NCI-H748 treated with DMSO at 0.1 percent for 48 hours (cell line): ENCODE measurements at places on chromosomes 11 and 22.

GRCh38 chr22:36860821-36861659 lies at the start of gene NCF4:
NCF4 (plus strand) TSS chr22:36861006; CDS start chr22:36861172, 166 bp downstream.
- DNase-seq, result no peak

GRCh38 chr22:32380991-32381390 lies 23.3 kb downstream of the RFPL3 start:
- no peak for DNase-seq

DNA sequence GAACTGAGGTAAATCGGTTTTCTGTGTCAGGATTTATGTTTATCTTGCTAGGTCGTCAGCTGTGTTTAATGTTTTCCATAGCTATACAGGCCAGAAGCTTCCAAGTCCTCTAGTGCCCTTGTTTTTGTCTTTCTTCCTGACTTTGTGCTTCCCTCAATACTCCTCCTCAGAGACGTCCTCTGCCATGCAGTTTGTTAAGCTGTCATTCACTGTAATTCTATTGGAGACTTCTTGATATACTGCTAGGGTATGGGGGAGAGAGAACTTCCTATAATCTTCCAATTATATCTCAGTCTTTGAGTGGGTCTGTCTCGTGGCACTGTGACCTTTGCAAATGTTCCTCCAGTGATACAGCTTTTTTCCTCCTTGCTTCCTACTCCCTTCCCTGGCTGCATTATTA lies 327.3 kb upstream of the ANO5 start:
- no peak for DNase-seq

GRCh38 chr11:92316106-92316809 lies 91.6 kb downstream of the FAT3 start:
- DNase-seq, result no peak

DNA sequence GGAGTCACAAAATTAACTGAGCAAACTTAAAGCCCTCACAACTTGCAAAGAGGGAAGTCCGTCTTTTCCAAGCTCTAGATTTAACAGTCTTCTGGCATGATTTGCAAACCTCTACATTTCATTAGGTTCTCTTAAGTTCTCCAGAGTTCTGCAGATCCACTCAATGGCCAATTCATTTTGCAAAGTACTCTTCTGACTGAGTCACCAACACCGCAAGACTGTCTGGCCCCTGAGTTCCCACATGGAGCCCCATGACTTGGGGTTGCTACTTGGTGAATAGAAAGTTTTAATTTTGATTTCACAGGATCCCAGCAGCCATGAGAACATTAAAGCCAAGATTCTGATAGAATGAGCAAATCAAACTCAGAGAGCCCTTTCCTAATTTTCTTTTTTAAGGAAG lies 134.5 kb downstream of the PLEKHA7 start:
- no peak for DNase-seq

GRCh38 chr22:48779661-48780596 lies 1047.7 kb downstream of the BRD1 start:
- DNase-seq, result no peak

GRCh38 chr22:40635940-40636379 lies 559 bp downstream of the MRTFA start:
- DNase-seq, result no peak

DNA sequence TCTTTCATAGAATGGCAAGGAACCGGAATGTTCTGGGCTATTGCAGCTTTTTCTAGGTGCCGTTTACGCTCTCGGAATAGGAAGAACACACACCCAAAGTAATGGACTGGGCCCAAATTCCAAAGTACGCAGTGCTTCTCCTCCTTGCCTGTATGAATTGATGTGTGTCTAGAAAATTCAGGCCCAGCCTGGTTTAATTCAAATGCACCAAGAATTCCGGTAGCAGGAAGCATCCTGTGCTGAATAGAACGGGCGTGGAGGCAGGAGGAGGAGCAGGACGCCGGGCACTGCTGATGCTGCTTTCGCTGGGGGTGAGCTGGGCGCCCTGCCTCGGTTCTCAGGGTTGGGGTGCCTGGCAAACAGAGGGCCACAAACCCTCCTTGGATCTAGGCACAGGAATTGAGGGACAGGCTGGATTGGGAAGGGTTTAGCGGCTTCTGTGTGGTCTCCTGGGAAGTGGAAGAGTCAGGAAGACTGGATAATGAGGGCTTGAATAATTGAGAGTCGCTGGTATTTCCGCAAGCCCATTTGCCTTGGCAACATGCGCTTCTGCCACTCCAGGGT lies 2.0 kb downstream of the PARVB start:
- DNase-seq, result no peak

DNA sequence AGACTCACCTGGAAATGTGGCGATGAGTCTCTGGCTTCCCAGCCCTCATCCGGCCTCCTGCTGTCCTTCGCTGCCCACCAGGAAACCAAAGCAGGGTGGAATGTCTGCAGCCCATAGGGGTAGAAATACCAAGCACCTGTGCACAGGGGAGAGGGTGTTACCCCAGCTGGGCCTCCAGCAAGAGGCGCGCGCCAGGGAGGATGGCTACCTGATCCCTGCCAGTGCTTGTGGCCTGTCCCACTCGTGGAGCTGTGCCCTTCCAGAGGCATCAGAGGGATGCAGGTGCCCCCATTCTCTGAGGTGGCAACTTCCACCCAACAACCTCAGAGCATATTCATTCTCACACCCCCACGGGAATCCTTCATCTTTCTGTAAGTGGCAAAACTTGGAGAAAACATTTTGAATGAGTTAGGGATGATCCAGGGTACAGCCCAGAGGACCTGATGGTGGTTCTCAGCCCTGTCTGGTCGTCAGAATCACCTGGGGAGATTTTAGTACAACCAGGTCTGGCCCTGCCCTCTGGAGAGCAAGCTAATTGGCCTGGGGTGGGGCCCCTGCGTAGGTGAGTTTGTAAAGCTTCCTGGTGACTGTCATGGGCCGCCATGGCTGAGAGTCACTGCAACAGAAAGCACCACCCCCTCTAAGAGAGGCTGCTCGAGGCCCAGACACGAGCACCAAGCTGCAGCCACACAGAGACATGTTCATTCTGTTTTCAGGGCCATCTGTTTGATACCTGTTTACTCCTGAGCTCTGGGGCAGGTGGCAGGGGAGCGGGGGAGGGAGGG lies 9.9 kb downstream of the SUN2 start:
- no peak for DNase-seq

- DNase-seq, result no peak
Measured at GRCh38 chr11:112410325-112410724, 149.7 kb upstream of the PLET1 start.

GRCh38 chr11:21640491-21640890 lies 552.4 kb upstream of the ANO5 start:
- DNase-seq, result no peak

GRCh38 chr11:125350206-125351032 lies 145.6 kb downstream of the FEZ1 start:
- no peak for DNase-seq

DNA sequence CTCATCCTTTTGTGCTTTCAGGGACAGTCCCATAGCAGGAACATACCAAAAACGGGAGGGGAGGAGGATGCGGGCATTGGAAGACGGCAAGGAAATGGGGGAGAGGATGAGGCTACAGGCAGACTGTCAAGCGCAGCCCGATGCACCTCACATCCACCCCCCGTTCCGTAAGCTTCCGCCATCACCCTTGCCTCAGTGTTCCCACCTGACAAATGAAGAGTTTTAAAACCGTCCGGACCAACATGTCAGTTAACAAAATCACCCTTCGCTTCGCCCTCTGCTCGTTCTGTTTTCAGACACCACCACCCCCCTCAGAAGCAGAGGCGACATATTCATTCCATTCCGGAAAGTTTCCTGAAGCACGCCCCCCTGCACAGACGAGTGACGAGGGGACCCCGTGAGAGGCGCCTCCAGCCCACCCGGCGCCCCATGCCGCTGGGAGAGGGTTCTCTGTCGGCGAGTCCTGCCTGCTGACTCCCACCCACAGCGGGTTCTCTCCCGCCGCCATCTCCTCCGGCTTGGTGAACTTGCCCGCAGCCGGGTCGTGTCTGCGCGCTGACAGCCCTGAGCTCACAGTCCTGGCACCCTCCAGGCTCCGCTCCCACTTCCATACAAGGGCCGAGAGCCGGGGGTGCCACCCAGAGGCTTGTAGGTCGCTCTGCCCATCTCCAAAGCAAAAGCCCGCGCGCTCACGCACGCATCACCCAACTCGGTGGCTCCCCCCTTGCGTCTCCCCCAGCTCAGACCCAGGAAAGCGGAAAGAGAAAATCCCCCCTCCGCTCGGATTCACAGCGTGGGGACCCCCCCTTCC lies 1.5 kb downstream of the IGSF9B start:
- DNase-seq, result no peak

DNA sequence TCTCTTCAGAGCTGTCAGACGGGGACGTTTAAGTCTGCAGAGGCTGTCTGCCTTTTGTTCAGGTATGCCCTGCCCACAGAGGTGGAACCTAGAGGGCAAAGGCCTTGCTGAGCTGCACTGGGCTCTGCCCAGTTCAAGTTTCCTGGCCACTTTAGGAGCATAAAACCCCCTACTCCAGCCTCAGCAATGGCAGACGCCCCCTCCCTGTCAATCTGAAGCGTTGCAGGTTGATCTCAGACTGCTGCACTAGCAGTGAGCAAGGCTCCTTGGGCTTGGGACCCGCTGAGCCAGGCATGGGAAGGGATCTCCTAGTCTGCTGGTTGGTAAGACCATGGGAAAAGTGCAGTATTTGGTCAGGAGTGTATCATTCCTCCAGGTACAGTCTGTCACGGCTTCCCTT lies 66.6 kb upstream of the TP53I11 start:
- DNase-seq, result no peak

- no peak for DNase-seq
Measured at GRCh38 chr11:119616586-119617339, 112.2 kb downstream of the NECTIN1 start.

- DNase-seq, result no peak
Measured at GRCh38 chr11:67633758-67634365, 4.1 kb upstream of the NUDT8 start.

- DNase-seq, result peak; percentile 45
Measured at GRCh38 chr11:18650859-18651557, 16.9 kb upstream of the SPTY2D1 start.

DNA sequence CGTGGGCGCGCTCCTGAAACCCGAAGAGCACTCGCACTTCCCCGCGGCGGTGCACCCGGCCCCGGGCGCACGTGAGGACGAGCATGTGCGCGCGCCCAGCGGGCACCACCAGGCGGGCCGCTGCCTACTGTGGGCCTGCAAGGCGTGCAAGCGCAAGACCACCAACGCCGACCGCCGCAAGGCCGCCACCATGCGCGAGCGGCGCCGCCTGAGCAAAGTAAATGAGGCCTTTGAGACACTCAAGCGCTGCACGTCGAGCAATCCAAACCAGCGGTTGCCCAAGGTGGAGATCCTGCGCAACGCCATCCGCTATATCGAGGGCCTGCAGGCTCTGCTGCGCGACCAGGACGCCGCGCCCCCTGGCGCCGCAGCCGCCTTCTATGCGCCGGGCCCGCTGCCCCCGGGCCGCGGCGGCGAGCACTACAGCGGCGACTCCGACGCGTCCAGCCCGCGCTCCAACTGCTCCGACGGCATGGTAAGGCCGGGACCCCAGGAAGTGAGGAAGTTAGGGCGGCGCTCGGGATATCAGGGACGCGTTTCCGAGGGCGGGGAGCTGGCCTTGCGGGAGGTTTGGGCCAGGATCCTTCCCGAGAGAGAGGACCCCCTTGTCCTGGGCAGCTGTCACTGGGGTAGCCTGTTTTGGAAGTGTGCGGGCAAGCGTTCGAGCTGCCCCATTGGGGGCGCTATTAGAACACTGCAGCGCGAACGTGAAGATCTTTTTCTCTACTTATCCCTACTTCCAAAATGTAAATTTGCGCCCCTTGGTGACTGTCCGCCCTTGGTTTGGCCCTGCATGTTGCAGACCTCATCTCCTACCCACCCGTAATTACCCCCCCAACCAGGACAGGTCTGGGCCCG lies 796 bp downstream of the MYOD1 start:
- no peak for DNase-seq

- DNase-seq, result no peak
Measured at GRCh38 chr11:115084231-115084630, 405.9 kb downstream of the NXPE2 start.

DNA sequence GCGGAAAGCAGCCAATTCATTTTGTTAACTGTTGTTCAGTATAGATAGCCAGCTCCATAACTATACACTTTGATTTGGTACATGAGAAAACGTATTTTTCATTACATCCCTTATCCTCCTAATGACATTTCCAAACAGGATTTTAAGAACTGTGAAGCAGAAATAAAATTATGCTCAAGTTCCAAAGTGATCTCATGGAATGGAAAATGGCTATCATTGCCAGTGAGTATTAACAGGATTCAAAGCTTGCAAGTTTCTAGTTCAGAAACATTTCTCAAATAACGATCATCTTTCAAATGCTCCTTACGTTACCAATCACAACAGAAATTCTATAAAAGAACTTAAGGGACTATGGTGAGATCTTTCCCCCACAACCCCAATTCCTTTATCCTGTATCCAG lies 53.7 kb downstream of the CADM1 start:
- DNase-seq, result no peak

- no peak for DNase-seq
Measured at GRCh38 chr22:42642806-42643633, 2.6 kb upstream of the ATP5MGL start.

DNA sequence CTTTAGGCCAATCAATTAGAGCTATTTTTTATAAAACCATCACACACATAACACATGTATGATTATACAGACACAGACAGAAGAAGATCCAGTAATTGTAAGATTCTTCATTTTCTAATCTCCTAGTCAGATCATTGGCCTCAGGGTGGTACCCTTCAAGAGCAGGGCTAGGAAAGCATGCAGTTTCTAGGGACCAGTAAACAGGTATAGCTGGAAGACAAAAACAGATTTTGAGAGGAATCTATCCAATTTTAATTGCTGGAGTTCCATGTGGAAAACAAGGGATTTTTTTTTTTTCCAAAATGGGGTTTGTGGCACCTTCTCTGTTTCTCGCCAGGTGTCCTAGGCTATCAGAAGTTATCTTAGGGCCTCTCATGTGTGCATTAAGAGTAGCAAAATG lies 29.6 kb downstream of the METTL15 start:
- no peak for DNase-seq

GRCh38 chr22:49574881-49575702 lies 252.6 kb downstream of the BRD1 start:
- DNase-seq, result no peak

DNA sequence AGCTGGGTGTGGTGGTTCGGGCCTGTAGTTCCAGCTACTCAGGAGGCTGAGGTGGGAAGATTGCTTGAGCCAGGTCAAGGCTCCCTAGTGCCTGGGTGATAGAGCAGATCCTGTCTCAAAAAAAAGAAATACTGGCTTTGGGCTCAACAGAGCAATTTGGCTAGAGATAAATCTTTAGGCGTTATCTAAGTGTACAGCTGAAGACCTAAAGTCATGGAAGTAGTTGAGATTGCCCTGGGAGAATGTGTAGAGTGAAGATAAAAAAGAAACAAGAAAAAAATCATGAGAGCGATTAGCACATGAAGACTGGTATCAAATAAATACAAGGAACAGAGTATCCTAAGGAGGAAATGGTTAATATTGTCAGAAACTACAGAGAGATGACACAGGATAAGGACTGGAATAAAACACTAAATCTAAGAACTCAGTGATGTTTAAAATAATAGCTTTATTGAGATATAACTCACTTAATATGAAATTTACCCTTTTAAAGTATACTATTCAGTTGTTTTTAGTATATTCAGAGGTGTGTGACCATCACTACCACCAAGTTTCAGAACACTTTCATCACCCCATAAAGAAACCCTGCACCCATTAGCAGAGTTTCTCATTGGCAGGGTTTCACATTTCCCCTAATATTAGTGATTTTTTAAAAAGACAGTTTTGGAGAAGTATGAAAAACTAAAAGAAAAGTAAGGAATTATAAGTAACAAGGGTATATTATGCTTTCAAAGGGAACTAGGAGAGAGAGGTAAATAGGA lies 20.7 kb downstream of the PIK3C2A start:
- DNase-seq, result no peak
